Activated T-cell treated with anti-CD3 and anti-CD28 coated beads for 24 hours (primary cell): ENCODE measurements at places on chromosomes 1 and 21.

DNA sequence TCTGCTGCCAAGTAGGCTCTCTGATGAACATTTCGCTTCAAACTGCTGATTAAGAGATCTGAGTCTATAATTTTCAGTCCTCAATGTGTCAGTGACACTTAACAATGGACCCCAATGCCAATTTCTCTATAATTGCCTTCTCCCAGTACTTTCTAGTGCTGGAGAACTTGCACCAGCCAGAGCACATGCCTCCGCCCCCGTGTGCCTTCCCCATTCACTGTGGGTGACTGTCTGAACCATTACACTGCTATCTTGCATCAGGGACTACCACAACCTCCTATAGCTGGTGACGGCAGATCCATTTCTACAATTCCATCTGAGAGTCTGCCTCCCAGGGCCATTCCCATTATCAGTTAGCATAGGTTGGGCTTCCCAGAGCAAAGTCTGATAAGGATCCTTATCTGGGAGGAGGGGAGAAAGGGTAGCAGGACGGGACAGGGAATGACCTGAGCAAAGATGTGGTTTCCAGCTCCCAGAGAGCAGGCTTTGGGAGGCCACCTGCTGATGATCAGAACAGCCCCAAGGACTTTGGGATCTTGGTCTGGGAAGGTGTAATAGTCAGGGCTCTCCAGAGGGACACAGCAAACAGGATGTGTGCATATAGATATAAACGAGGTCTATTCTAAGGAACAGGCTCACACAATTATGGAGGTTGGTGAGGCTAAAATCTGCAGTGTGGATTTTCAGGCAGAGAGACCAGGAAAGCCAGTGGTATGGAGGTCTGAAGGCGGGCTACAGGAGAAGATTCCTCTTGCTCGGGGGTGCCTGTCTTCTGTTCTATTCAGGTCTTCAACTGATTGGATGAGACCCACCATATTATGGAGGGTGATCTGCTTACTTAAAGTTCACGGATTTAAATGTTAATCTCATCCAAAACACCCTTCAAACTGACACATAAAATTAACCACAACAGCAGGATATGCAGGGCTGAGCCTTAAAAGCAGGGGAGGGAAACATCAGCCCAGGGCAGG is 238.2 kb downstream of the PTPRU start:
- no peak for DNase-seq

- no peak for DNase-seq
Measured at GRCh38 chr1:166063701-166064100, 103.1 kb downstream of the FAM78B start.

- no peak for DNase-seq
Measured at GRCh38 chr1:8464377-8464776, 146.5 kb downstream of the SLC45A1 start.

DNA sequence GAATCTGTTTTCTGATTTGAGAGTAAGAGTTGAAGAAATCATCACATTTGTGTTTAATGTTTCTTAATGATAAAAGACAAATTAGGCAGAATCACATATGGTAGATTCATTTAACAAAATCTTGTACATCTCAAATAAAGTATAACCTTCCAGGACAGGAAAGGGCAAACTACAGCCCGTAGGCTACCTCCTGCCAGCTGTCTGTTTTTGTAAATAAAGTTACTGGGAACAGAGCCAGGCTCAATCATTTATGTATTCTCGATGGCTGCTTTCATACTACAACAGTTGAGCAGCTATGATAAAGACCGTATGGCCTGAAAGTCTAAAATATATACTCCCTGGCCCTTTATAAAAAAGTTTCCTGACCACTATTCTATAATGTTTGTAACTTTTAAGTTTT is 204.1 kb downstream of the COL24A1 start:
- no peak for DNase-seq

DNA sequence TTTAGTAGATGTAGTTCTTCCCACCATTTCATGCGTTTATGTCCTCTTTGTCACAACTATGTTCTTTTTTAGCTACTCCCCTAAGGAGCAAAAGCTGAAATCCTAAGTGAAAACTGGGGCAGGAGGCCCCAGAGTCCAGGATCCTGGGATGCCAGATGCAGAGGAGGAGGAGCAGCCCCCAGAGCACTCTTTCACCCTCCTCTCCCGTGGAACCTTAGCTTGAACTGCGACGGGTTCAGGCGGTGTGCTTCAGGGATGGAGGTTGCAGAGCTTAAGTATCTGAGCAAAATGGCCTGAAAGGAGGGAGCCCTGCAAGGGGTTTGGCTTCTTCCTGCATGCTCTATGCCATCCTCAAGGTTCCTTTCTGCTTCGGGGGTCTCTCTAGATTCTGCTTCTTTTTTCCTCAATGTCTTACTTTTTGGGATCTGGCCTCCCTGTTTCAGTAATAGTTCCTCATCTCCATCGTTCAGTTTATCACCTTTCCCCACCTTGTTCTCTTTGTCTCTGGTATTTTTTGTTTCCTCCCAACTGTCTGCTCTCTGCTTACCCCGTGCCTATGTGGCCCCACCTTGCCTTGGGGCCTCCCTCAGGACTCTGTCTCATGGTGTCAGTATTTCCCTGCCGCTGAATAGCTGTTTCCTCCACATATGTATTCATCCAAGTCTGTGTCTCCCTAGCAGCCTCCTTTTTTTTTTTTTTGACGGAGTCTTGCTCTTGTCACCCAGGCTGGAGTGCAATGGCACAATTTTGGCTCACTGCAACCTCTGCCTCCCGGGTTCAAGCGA is 2.7 kb upstream of the NHLH1 start:
- DNase-seq, result no peak

DNA sequence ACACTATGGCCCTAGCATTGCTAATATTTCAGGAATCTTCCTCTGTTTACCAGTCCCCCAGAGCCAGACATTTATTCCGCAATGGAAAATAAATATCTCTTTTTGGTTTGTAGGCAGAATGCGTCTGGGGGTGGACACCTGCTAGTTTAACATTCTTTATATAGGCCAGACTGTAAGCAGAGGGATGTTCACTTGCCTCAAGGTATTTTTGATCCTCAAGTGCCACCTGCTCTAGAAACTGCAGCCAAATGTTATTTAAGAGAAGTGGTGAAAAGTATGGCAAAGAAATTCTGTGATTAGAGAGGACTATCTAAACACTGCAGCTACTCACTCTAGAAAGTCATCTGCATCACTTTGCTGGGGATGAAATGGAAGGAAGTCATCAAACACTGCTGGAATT is 164.7 kb downstream of the NEGR1 start:
- DNase-seq, result no peak
